ENCODE measurements at places on chromosomes 3 and 15. TPM values are rescaled to one million over a fixed set of nuclear protein-coding genes. Genes with fewer than 3 reads are reported as not detected.

GRCh38 chr3:37673401-37673800, 188.3 kb upstream of the CTDSPL start:
- H3K27me3 ChIP-seq = peaks cover 12% of the 10 kb centered on the region
- no peak overlapping the region for H3K27ac ChIP-seq
- H3K36me3 ChIP-seq = no peaks in the 10 kb centered on the region
- H3K4me3 ChIP-seq = no peak overlapping the region
- H3K4me1 ChIP-seq = no peaks in the 10 kb centered on the region

GRCh38 chr3:169137076-169137475, 526.4 kb downstream of the MECOM start:
- H3K36me3 ChIP-seq = no peaks in the 10 kb centered on the region
- H3K4me1 ChIP-seq = 0 out of 2 replicates have a peak, but pooled peaks cover 8% of the 10 kb centered on the region
- H3K27ac ChIP-seq = no peak overlapping the region

DNA sequence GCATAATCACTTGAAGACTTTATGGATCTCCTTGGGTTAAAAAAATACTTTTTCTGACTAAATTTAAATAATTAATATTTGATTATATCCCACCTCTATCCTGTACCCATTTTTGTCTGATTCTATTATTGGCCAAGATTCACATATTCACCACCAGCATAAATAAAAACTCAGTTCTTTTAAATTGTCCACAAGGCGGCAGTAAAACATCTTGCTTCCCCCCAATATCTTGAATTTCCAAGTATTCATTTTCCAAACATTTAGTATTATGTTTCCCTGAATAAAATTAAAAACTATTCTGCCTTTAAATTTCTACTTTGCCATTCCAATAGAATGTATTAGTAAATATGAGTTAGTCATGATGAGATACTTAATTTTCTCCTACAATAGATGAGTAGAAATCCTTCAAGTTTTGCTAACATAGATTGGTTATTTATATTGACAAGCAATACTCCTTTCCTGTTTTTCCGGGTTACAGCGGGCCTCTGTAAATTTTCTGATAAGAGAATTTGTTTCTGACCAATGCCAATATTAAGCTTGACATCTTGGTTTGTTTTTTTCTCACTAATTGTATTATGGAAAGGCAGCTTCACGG, 218.7 kb upstream of the MDFIC2 start:
- no peak overlapping the region for H3K4me3 ChIP-seq
- no peaks in the 10 kb centered on the region for H3K36me3 ChIP-seq
- peaks cover 11% of the 10 kb centered on the region for H3K4me1 ChIP-seq
- peak; percentile 55 for DNase-seq
- H3K27ac ChIP-seq = no peak overlapping the region

GRCh38 chr3:70766301-70766700, 453.9 kb upstream of the MDFIC2 start:
- no peak overlapping the region for H3K27ac ChIP-seq
- H3K36me3 ChIP-seq = no peaks in the 10 kb centered on the region
- peaks cover 5% of the 10 kb centered on the region for H3K4me1 ChIP-seq
- DNase-seq = no peak
- H3K4me3 ChIP-seq = no peak overlapping the region

- no peaks in the 10 kb centered on the region for H3K36me3 ChIP-seq
- no peak overlapping the region for H3K27ac ChIP-seq
- no peaks in the 10 kb centered on the region for H3K4me1 ChIP-seq
- DNase-seq = no peak
- H3K4me3 ChIP-seq = no peak overlapping the region
- H3K27me3 ChIP-seq = peaks cover 10% of the 10 kb centered on the region
Observed at GRCh38 chr3:13011573-13012220, 61.5 kb downstream of the IQSEC1 start.

- H3K27me3 ChIP-seq = no peaks in the 10 kb centered on the region
- H3K27ac ChIP-seq = no peak overlapping the region
- no peaks in the 10 kb centered on the region for H3K4me1 ChIP-seq
- peaks cover 7% of the 10 kb centered on the region for H3K36me3 ChIP-seq
Observed at GRCh38 chr3:142768338-142768737, 44.5 kb downstream of the TRPC1 start.

DNA sequence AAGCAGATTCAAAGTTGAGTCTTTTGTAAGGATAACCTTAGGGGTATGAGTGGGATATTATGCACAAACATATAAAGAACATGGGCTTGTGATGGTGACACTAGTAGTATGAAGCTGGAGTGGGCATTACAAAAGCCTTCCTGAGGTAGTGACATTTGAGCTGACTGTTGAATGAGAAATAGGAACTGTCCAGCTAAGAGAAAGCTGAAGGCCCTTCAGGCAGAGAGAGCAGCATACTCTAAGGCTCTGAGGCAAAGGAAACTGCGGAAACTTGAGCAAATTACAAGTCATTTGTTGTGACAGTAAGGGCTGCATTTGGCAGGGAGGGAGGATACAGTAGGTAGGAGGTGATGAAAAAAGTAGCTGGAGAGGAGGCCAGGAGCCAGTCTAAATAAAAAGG, 190.7 kb upstream of the CD96 start:
- H3K36me3 ChIP-seq = no peaks in the 10 kb centered on the region
- H3K27me3 ChIP-seq = 0 out of 2 replicates have a peak, but pooled peaks cover 10% of the 10 kb centered on the region
- peak; percentile 14 for DNase-seq
- H3K4me1 ChIP-seq = no peaks in the 10 kb centered on the region
- no peak overlapping the region for H3K27ac ChIP-seq

GRCh38 chr15:75067123-75067830, 43.9 kb downstream of the PPCDC start:
- DNase-seq = peak; percentile 53
- no peaks in the 10 kb centered on the region for H3K4me1 ChIP-seq
- no peaks in the 10 kb centered on the region for H3K27me3 ChIP-seq
- no peak overlapping the region for H3K27ac ChIP-seq

DNA sequence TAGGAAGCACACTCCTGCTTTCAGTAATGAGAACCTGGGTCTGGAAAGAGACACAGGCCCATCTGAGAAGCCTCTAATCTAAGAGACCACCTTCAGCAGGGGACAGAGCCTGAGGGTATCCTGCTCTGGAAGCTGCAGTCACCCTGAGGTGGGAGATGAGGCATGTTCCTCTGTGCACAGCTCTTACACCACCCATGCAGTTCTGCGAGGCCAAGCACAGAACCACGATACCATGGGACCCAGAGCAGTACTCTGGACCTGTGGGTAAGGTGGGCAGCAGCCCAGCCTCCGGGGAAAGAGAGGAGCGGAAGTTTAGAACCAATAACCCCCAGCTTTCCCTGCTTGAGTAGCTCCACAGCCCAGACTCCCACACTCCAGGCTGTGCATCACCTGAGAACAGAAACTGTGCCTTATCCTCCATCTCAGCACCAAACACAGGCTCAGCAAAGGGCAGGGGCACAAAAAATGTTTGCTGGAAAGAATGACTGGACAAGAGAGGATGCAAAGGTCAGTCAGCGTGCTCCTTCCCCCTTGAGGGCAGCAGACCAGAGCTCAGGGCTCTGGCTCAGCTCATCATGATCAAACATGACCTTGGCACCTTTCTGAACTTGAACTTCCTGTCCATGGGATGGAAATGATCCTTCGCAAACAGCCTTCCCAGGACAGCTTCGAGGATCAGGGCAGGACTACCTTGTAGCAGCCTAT, 43.1 kb downstream of the RBPMS2 start:
- no peaks in the 10 kb centered on the region for H3K27me3 ChIP-seq
- H3K4me1 ChIP-seq = 0 out of 2 replicates have a peak, but pooled peaks cover 4% of the 10 kb centered on the region
- no peak overlapping the region for H3K27ac ChIP-seq
- no peak overlapping the region for H3K4me3 ChIP-seq
- DNase-seq = no peak
- no peaks in the 10 kb centered on the region for H3K36me3 ChIP-seq

GRCh38 chr3:124213641-124214040, 221.7 kb upstream of the ROPN1 start:
- DNase-seq = no peak
- H3K27me3 ChIP-seq = no peaks in the 10 kb centered on the region
- H3K4me3 ChIP-seq = no peak overlapping the region
- no peaks in the 10 kb centered on the region for H3K4me1 ChIP-seq
- no peaks in the 10 kb centered on the region for H3K36me3 ChIP-seq

DNA sequence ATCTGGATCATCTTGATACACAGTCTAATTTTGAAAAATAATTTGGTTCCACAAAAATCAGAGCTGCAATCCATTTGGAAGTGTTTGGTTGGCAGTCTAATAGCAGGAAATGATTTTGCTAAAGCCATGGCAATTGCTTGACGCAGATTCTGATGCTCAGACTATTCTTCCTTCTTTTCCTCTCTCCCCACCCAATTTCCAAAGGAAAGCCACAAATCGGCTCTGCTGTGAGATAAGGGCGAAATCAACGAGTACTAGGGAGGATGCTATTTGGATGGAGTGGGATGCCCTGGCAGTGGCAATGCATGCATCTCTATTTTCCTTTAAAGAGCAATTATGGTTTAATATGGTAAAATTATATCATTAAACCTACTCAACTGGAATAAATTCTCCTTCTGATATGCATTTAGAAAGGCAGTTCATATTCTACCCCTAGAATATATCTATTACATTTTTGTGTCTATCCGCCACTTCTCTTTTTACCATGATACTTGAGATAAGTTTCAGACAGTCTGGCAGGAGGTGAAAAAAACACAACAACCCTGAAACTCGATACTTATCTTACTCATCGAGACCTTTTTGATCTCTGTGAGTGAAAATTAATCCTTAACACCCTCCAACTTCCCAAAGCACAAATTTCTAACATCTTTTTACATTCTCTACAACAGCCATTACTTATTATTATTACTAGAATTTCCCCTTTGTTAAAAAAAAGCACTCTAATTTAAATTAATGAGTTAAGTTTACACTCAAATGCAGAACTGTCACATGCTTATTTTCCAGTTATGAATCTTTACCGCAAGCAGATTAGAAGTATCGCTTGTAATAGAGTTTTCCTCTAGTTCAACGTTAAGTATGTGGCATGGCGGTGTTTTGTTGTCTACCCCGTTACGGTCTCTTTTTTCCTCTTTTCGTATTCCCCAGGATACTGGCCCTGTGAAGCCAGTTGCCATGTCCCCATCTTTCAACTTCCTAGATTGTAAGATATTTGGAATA, 433.3 kb downstream of the FOXP1 start:
- DNase-seq = no peak
- no peaks in the 10 kb centered on the region for H3K4me1 ChIP-seq
- H3K27me3 ChIP-seq = no peaks in the 10 kb centered on the region
- no peaks in the 10 kb centered on the region for H3K36me3 ChIP-seq
- no peak overlapping the region for H3K27ac ChIP-seq

- no peaks in the 10 kb centered on the region for H3K4me1 ChIP-seq
- no peak overlapping the region for H3K4me3 ChIP-seq
- no peak overlapping the region for H3K27ac ChIP-seq
- H3K27me3 ChIP-seq = no peaks in the 10 kb centered on the region
- peak; percentile 83 for DNase-seq
- no peaks in the 10 kb centered on the region for H3K36me3 ChIP-seq
Observed at GRCh38 chr3:155382396-155383042, 89.0 kb upstream of the STRIT1 start.

- 0 out of 2 replicates have a peak, but pooled peaks cover 6% of the 10 kb centered on the region for H3K27me3 ChIP-seq
- no peak overlapping the region for H3K4me3 ChIP-seq
- H3K27ac ChIP-seq = no peak overlapping the region
- no peaks in the 10 kb centered on the region for H3K36me3 ChIP-seq
- no peaks in the 10 kb centered on the region for H3K4me1 ChIP-seq
- no peak for DNase-seq
Observed at GRCh38 chr3:50373146-50374051, 14.1 kb upstream of the TMEM115 start.

- no peak for DNase-seq
- no peaks in the 10 kb centered on the region for H3K36me3 ChIP-seq
- H3K27ac ChIP-seq = no peak overlapping the region
- no peaks in the 10 kb centered on the region for H3K27me3 ChIP-seq
- H3K4me1 ChIP-seq = no peaks in the 10 kb centered on the region
Observed at GRCh38 chr3:52077925-52078324, 21.6 kb upstream of the DUSP7 start.

- H3K36me3 ChIP-seq = no peaks in the 10 kb centered on the region
- no peak overlapping the region for H3K27ac ChIP-seq
- H3K27me3 ChIP-seq = no peaks in the 10 kb centered on the region
Observed at GRCh38 chr15:86797135-86797534, 717.5 kb downstream of the AGBL1 start.

- peaks cover 26% of the 10 kb centered on the region for H3K4me1 ChIP-seq
- no peaks in the 10 kb centered on the region for H3K27me3 ChIP-seq
- peak; percentile 93 for DNase-seq
- H3K4me3 ChIP-seq = peak overlapping the region; percentile 87
- H3K36me3 ChIP-seq = no peaks in the 10 kb centered on the region
Observed at GRCh38 chr15:29821416-29822099, 710 bp downstream of the TJP1 start.

GRCh38 chr15:52193791-52194190, 2.6 kb upstream of the GNB5 start:
- no peak overlapping the region for H3K4me3 ChIP-seq
- H3K36me3 ChIP-seq = no peaks in the 10 kb centered on the region

DNA sequence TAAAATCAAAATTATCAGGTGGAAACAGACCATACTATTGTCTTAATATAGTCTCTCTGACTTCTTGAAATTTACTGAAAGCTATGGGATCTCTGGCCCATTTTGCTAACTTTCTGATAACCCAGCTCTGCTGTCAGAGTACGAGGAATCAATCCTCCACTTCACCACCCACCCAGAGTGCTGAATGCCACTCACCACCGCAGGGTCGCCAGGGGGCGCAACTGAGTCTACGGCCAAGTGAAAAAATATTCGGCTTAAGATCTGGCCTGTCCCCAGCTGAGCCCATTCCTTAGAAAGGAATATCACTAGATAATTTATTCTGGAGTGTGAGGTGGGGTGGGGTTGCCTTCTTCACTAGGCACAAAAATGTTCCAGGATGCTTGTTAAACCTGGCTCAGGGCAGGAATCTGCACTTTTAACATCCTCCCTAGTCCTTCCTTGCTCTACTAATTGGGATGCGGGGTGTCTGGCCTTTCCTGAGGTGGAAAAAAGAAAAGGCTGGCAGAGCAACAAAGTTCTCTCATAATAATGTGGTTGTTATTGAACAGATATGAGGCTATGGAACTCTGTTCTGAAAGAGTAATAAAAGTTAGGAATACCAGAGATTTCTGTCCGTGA, 520.6 kb downstream of the MFSD1 start:
- no peaks in the 10 kb centered on the region for H3K27me3 ChIP-seq
- H3K4me1 ChIP-seq = no peaks in the 10 kb centered on the region
- peak; percentile 31 for DNase-seq
- no peaks in the 10 kb centered on the region for H3K36me3 ChIP-seq
- H3K4me3 ChIP-seq = no peak overlapping the region

- no peaks in the 10 kb centered on the region for H3K4me1 ChIP-seq
- peaks cover 46% of the 10 kb centered on the region for H3K36me3 ChIP-seq
- no peak overlapping the region for H3K27ac ChIP-seq
- no peaks in the 10 kb centered on the region for H3K27me3 ChIP-seq
Observed at GRCh38 chr15:71821547-71822129, 11.3 kb downstream of the NR2E3 start.

- DNase-seq = no peak
- H3K36me3 ChIP-seq = no peaks in the 10 kb centered on the region
- no peaks in the 10 kb centered on the region for H3K4me1 ChIP-seq
- H3K27me3 ChIP-seq = peaks cover 39% of the 10 kb centered on the region
Observed at GRCh38 chr15:69957175-69957574, 140.5 kb downstream of the TLE3 start.

- no peaks in the 10 kb centered on the region for H3K27me3 ChIP-seq
- DNase-seq = no peak
- H3K36me3 ChIP-seq = no peaks in the 10 kb centered on the region
Observed at GRCh38 chr15:36598529-36599177, 19.2 kb downstream of the CDIN1 start.

Gene GPR27
- polyA plus RNA-seq = 0.10 TPM

Gene COL7A1
- 11.2 TPM for polyA plus RNA-seq

Gene SATB1
- 5.7 TPM for polyA plus RNA-seq

Gene CHAC1
- polyA plus RNA-seq = 47.2 TPM

Gene THOC7
- polyA plus RNA-seq = 103 TPM

Gene NEK10
- 1.7 TPM for polyA plus RNA-seq

Gene ZBTB20
- 10.5 TPM for polyA plus RNA-seq

Gene RGMA
- 0.65 TPM for polyA plus RNA-seq

Gene TMEM207
- not detected for polyA plus RNA-seq

Gene DOCK3
- polyA plus RNA-seq = 0.23 TPM

Gene ZCWPW2
- 2.1 TPM for polyA plus RNA-seq

Gene CD276
- 104 TPM for polyA plus RNA-seq

Gene GOLGA6L7
- not detected for polyA plus RNA-seq
